ENCODE measurements at places on chromosomes 7 and 10.

GRCh38 chr10:31760674-31761081 lies 168.0 kb downstream of the ARHGAP12 start:
- no peak for DNase-seq

DNA sequence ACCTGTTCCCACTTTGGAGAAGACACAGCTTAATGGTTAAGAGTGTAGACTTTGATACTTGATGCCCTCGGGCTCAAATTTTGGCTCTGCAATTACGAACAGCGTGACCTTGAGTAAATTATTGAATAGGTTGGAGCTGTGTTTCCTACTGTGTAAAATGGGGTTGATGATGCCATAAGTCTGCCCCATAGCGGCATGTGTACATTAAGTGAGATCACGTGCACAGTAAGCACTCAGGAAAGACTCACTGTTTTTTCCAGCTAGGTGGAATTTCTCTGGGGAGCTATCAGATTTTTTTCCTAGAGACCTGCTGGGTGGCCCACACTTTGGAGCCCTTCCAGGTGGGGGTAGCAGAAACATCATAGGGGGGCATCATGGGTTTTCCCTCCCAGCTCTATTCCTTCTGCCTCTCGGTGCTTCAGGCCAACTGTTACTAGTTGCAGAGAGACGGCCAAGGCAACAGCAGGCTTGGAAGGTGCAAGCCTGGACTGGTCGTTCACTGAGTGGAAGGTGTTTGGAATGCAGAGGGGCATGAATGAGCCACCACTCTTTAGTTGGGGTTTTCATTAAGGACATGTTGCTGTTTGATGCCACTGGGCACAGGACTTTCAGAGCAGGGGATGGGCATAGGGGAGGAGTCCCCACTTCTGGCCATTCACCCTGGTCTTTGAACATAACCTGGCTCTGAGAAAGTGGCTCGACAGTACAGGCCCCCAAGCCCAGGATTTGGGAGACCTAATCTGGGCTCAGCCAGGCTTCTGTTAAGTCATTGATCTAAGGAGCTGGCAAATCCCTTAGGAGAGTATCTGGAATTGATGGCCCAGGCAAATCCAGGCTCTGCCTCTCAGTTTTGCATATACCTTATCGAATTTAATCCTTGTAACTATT lies 64.0 kb downstream of the SYPL1 start:
- no peak for DNase-seq

DNA sequence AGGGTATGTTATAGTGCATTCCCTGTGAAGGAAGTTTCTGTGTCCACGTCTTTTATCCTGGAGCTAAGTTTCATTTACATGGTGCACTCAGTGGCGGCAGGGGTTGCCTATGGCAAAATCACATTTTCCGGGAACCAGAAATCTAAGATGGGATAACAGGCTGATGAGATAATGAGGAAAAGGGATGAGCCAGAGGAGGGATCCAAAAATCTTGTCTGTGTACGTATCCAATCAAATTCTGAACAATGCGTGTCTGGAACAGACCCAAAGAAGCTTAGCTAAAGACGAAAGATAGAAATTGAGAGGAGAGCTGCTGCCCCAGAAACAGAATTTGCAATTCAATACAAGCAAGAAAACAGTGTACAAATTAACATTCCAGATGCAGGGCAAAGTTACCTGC lies 16.1 kb downstream of the LANCL2 start:
- no peak for DNase-seq

DNA sequence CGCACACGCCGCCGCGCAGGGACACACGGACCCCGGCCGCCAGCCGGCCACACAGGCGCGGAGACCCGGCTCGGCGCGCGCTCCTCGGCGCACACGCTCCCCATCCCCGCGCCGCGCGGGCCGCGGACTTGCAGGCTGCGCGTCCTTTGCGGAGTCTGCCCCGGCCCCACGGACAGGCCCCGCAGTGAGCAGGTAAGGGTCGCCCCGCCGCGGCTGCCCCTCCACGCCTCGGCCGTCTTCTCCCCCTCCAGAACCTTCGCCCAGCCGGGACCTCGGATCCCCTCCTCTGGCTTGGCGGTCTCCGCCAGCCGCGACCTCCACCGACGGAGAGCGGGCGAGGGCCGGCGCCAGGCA lies 356 bp downstream of the ADCYAP1R1 start:
- DNase-seq: no peak

DNA sequence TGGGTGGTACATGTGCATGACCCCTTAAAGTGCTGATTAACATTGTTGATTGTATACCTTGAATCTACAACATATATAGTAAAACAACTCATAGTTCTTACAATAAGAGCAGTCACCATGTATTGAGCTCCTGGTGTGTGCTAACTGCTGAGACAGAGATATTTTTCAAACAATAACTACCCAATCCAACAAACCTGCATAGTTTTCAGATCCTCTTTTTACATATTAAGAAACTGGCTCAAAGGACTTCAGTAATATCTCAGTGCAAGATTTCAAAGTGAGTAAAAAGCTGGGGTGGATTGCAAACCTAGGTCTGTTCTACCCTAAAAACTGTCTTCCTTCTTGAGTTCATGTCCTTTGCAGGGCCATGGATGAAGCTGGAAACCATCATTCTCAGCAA lies 272.2 kb downstream of the SNX13 start:
- DNase-seq: no peak

- DNase-seq: no peak
Measured at GRCh38 chr7:41910940-41911600, 208.2 kb upstream of the INHBA start.

GRCh38 chr10:88111294-88111693 lies 247.9 kb downstream of the PTEN start:
- DNase-seq: no peak

DNA sequence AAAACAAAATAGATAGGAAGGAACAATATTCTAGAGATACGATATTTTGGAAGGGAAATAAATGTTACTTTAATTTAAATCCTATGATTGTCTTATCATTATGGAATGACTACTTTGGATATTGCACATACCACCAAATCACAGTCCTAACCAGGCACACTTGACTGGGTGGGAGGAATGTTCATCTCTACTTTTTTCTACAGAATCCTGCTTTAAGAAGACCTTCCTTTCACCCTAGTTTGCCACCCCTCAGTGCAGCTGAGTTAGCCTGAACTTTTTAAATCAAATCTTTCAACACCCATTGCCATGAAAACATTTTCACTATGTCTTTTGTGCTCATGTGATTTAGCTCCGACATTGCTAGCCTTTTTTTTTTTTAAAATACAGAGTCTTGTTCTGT lies 38.1 kb downstream of the RELN start:
- DNase-seq: no peak

GRCh38 chr7:47322731-47323130 lies 259.2 kb downstream of the TNS3 start:
- DNase-seq: no peak

DNA sequence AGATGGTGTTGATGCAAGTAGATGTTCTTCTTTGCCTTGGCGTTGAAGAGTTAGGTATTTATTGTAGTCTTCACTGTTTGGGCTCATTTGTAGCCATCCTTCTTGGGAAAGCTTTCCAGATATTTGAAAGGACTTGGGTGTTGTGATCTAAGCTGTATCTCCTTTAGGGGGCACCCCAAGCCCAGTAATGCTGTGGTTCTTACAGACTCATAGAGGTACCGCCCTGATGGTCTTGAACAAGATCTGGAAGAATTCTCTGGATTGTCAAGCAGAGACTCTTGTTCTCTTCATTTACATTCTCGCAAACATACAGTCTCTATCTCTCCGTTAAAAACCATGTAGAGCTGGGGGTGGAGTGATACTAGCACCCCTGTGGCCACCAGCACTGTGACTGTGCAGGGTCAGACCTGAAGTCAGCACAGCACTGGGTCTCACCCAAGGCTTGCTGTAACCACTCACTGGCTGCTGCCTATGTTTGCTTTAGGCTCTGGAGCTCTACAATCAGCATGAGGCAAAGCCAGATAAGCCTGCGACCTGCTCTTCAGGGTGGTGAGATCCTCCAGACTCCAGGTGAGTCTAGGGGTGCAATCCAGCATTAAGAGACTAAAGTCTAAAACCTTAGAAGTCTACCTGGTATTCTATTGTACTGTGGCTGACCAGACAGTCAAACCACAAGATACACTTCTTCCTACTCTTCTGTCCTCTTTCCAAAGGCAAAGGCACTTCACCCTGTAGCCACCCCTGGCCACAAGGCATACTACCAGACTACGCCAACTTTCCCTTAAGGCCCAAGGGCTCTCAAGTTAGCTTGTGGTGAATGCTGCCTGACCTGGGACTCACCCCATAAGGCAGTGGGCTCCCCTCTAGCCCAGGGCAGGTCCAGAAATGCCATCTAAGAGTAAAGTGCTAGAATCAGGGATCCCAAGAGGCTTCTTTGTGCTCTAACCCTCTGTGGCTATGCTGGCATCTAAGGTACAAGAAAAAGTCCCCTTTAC lies 209.7 kb upstream of the TMEM196 start:
- DNase-seq: peak; percentile 6

- no peak for DNase-seq
Measured at GRCh38 chr10:63940277-63940922, 419.2 kb downstream of the REEP3 start.

GRCh38 chr10:7857262-7857661 lies 39.0 kb downstream of the TAF3 start:
- DNase-seq: no peak

DNA sequence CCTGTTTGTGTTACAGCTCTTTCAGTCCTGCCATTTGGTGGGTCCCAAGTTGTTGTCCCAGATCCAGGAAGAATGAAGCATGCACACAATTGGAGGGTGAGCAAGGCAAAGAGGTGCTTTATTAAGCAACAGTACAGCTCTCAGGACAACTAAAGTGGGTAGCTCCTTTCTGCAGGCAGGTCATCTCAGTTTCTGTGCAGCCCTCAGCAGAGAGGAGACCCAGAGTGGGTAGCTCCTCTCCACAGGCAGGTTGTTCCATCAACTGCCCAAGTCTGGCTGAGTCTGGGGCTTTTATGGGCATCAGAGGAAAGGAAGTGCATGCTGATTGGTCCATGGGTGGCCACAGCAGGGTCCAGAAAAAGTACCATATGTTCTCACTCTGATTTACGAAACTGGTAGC lies 624.5 kb downstream of the LRMDA start:
- DNase-seq: no peak

GRCh38 chr10:7092603-7093002 lies 318.2 kb downstream of the SFMBT2 start:
- no peak for DNase-seq

DNA sequence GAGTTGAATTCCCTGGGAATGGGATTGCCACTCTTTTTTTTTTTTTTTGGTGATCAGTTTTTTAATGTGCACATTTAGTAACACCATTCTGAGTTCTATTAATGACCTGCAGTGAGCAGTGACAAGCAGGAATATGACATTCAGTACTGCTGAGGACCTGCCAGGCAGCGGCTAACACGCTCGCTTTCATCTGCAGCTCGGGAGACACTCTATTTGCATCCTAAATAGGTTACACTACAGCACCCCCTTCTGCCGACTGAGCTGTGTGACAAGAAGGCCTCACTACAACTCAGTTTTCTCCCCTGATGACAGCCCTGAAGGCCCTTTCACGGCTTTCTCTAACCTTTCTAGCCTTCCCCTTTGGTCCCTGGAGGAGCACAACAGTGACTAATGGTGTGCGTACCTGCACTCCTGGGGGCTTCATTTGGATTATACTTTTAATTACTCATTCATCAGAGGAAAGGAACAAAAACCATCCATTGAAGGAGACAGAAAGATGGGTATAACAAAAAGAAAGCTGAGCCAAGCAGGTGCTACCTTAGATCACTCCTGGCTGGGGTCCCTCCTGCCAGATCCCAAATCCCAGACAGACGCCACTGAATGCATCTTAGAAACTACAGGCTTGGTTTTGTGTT lies 872.4 kb downstream of the LRMDA start:
- DNase-seq: peak; percentile 83

DNA sequence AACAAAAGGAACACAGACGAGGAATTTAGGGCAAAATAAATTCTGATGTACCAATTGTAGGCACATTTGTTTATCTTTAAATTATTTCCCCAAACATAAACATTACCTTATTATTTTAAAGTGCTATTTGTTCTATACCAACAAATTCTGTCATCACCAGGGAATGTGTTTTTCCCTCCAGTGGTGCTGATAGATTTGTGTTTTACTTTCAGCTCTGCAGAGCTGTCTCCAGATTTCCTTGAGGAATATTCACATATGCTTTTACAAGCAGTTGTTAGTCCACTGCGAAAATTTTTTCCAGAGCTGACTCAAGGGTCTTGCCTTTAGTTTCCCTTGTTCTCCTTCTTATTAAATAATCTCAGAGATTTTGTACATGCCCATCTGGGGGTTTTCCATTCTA lies 362.8 kb downstream of the PHF14 start:
- no peak for DNase-seq

DNA sequence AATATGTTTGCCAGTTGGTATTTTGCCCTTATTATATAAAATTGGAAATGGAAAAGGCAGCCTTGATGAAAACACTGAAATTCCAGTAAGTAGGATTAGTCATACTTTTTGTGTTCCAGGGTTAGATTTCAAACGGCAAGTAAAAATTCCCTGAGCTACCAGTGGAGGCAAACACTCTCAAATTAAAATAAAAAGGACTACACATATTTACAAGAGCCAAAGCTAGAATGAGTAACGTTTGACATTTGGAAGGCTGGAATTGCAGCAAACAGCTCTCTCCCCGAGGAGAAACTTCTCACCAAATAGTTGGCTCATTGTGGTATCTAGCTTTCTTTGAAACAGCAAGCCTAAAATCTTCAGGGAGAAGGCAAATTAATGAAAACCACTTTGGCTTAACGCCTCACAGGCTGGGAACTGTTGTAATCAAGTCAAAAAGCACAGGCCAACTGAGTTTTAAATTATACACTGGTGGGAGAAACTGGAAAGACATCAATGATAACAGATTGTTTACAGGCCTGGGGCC lies 288.4 kb downstream of the SNX13 start:
- no peak for DNase-seq

- DNase-seq: no peak
Measured at GRCh38 chr10:24625778-24626177, 97.9 kb downstream of the ARHGAP21 start.

- no peak for DNase-seq
Measured at GRCh38 chr10:25493122-25493893, 318.5 kb downstream of the GPR158 start.

DNA sequence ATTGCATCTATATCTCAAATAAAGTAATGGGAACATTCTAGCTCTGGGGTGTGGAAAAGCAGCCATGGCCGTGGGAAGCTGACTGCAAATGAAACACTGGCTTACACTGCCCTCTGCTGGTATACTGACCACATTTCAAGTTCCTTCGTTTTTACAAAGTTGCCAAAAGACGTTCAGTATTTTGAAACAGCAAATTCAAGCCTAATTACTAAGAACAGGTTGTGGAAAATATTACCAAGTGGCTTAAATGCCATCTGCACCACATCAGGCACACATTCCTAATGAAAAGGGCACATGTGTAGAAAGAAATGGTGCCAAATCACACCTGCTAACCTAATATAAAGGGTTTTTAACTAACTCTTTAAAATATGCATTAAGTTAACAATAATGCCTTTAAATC lies 83.9 kb downstream of the JAZF1 start:
- peak; percentile 41 for DNase-seq

Measured in NCI-H1436 (cell line).